Fibroblast of lung (primary cell): ENCODE measurements at places on chromosomes 16 and 17.
A peak's percentile ranks its signal among the peaks of the same experiment; 100 is the strongest.

DNA sequence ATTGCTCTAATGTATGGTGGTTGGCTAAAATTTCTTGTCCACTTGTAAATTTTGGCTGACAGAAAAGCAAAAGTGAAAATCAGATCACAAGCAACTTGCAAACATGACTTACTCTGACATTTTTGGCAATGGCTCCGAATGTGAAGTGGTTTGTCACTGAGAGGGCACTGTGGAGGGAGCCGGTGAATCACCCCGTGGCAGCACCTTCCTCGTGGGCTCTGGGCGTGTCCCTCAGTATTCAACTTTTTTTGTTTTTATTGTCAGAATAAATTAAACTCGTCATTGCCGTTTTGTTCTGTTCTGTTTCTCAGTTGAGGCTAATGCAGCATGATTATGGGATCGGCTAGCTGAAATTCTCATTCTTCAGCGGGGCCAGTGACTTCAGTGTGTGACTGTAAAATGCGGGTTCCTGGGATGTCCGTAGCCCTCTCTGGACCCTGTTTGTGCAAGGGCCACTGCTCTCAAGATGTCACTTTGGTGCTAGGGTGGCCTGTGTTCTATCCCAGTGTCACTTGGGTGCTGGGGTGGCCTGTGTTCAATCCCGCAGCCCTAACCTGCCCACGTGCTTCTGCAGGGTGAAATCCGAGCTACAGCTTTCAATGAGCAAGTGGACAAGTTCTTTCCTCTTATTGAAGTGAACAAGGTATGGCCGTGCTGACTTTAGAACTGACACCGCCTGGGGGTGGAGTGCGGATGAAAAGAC is 48.8 kb downstream of the RPA1 start:
- DNase-seq = peak; percentile 44

- peak; percentile 28 for DNase-seq
Observed at GRCh38 chr16:57637020-57637419, 8.6 kb downstream of the ADGRG1 start.

GRCh38 chr16:13397126-13397525 is 495.7 kb downstream of the SHISA9 start:
- no peak for DNase-seq

- DNase-seq = peak; percentile 84
Observed at GRCh38 chr17:78979780-78980623, at the start of gene LGALS3BP. LGALS3BP (minus strand) TSS chr17:78979923; CDS start chr17:78977191, 2,732 bp downstream.

DNA sequence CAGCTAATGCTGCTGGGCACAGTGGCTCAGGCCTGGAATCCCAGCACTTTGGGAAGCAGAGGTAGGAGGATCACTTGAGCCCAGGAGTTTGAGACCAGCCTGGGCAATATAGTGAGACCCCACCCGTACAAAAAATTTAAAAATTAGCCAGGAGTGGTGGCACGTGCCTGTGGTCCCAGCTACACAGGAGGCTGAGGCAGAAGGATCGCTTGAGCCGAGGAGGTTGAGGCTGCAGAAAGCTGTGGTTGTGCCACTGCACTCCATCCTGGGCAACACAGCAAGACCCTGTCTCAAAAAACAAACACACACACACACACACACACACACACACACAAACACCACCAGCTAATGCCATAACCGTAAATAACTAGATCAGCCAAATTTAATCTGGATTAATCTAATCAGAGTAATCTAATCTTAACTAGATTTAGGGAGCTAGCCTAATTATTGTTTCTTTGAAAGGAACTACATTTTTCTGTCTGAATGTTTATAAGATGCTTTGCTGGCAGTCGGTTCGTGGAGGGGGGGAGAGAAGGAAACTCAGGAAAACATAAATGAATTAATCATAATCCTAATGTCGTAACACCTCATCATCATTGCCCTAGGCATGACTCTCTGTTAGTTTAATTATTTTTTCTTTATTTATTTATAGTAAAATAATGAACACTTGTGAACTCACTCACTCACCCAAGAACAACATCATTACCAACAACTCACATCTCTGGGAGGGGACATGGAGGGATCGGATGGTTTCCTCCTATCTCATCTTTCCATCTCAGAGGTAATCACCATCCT is 12.5 kb upstream of the RBBP6 start:
- no peak for DNase-seq

DNA sequence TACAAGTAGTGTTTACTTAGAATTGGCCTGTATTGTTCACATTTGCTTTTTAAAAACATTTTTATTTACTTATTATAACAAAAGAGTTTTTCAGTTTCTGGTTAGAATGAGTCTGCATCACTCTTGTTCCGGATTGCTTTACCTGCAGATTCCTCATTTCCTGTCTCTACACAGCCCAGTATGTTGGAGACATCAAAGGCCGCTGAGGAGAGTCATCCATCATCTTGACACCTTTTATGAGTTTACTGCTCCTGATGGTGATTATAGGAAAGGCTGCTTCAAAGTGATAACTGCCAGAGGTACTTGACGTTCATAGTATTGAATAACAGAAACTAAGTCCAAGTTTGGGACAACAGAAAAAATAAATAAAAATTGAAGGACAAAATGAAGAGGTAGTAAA is 490.5 kb upstream of the CA10 start:
- no peak for DNase-seq

DNA sequence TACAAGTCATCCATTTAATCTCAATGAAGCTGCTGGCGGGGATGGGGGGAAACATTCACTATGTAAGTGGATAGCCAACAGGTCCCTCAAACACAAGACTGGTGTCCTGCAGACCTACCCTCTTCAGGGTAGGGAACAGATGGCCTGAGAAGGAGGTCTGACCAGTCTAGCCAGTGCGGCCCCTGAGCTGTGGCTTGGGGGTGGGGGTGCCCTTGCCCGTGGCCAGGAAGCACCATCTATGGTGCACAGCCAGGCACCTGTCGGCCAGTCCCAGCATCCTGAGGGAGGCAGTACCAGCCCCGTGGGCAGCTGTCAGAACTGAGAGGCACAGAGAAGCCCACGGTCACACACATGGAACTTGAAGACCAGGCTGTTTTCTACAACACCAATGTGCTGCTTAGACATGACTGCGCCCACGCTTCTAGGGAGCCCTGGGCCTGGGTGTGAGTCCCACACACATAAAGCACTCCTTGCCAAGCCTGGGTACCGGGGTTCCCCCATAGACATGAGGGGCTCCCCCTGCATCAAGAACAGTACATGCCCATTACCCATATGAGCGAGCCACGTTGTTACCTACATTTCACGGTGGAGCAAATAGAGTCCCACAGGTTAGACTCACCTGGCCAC is 40.9 kb downstream of the RMI2 start:
- DNase-seq = no peak

- no peak for DNase-seq
Observed at GRCh38 chr16:23324727-23325126, 22.6 kb downstream of the SCNN1B start.

DNA sequence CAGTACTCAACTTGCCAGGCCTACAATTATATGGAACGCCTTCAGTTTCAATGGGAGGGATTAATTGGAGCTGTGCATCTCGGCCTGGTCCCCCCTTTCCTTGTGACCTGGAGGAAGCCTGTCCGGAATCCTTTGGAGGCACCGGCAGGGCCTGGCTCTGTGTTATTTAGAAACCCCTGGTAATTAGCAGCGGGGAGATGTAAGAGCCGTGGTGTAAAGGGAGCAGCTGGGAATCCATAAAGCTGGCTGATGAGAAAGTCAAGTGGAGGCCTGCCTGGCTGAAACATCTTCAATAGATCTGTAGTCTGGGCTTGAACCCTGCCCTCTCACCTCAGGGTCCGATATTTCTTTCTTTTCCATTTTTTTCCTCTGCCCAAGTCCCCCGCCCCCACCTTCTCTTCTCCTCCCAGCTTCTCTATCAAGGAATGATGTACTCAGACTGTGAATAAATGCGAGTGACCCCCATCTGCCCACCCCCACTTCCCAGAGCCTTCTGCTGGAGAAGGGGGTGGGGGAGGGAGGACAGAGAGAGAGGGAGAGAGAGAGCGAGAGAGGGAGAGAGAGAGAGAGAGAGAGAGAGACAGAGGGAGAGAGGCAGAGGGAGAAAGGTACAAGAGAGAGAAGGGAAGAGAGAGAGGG is 495.5 kb upstream of the ZFHX3 start:
- no peak for DNase-seq

- no peak for DNase-seq
Observed at GRCh38 chr17:67245694-67246402, 852 bp upstream of the HELZ start.

- DNase-seq = no peak
Observed at GRCh38 chr17:77034677-77035424, 105.9 kb upstream of the SEC14L1 start.

DNA sequence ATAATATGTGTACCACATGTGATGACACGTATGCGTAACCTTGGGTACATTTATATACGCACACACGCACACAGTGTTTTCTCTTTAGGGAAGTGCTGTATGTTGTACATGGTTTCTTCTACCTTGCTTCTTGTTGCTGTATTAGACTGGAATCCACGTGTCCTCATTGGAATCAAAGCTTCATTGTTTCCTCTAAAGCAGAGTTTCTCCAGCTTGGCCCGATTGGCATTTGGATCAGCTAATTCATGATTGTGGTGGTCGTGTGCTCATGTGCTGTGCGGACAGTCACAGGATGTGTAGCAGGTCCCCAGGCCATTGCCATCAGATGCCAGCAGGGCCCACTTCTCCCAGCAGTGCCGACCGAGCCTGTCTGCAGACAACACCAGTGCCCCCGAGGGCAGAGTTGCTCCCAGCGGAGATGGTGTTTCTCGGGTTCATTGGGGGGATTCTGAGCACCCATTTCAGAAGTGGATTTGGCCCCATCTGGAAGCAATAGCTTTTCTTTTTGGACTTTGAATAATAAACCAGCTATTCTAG is 148.4 kb downstream of the RPTOR start:
- no peak for DNase-seq

DNA sequence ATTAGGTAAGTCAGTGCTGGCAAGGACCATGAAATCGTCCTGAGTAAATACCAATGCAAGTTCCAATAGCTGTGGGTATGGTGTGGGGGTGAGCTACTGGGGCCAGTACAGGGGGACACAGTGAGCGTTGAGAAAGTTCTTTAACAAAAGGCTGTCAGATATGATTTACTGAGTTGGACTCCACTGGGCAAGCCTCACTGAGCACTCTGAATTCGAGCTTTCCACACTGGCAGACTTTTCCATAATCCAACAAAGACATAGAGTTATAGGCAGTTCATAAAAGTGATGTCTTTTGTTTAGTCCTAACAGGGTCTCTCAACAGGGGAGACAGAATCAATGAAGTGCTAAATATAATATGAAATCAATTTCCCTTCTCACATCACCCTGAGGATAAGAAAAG is 489.0 kb downstream of the KCNJ2 start:
- no peak for DNase-seq

DNA sequence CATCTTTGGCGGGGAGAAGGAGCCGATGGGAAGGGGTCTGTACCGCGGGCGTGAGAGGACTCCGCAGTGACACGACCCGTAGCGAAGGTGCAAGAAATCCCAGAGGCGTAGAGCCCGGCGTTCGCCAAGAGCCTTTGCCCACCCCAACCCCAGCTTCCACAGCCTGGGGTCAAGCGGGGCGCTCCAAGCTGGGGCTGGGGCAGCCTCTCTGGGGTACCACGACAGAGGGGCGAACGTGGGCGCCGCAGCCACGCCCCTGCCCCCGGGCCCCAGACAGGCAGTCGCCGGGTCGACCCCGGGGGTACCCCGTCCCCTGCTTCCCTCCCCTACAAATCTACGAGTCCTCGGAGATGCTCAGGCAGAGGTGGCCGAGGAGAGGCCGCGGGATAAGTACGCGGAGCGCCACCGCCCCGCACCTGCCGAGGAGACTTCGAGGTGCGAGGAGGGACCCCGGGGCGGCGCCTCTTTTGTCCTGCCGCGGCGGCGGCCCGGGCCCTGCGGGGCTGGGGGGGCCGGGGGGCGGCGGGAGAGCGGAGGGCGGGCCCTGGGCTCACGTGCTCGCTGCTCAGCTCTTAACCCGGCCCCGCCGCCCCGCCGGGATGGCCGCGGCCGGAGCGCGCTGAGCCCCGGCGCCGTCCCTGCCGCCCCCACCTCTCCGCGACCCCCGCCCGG is at the start of gene ADAM11:
ADAM11 (plus strand) TSS at position 575 of the 672 bp plus-strand sequence. CDS start 212 bp downstream, outside the sequence.
- no peak for DNase-seq

- DNase-seq = peak; percentile 83
Observed at GRCh38 chr17:42405963-42406495, 17.0 kb downstream of the CAVIN1 start.

GRCh38 chr16:65828296-65828695 is 538.2 kb upstream of the CDH5 start:
- no peak for DNase-seq

- no peak for DNase-seq
Observed at GRCh38 chr17:36198831-36199465, 2.4 kb upstream of the CCL3L1 start.

DNA sequence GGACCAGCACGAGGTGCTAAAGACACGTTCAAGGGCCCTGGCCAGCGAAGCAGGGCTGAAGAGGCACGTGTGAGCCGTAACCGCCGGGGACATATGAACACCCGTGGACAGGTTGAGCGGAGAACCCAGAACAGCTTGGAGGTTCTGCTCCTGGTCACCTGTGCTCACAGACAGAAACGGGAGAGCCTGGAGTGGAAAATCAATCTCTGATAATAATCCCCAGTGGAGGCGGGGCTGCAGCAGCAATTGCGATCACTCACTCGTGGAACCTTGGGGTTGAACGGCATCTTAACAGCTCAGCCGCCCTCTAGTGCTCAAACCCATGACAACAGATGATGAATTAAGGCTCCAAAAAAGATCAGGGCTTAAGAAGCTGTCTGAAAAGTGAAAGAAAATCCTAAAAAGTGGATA is 25.6 kb downstream of the WIPI1 start:
- peak; percentile 38 for DNase-seq

- DNase-seq = no peak
Observed at GRCh38 chr17:74972107-74972972, at the start of gene HID1. HID1 (minus strand) TSS chr17:74972759; CDS start chr17:74972656, 103 bp downstream.

- DNase-seq = no peak
Observed at GRCh38 chr16:81633680-81634379, 145.3 kb upstream of the PLCG2 start.

GRCh38 chr16:75217389-75217851 is 1.4 kb upstream of the CTRB1 start:
- no peak for DNase-seq

DNA sequence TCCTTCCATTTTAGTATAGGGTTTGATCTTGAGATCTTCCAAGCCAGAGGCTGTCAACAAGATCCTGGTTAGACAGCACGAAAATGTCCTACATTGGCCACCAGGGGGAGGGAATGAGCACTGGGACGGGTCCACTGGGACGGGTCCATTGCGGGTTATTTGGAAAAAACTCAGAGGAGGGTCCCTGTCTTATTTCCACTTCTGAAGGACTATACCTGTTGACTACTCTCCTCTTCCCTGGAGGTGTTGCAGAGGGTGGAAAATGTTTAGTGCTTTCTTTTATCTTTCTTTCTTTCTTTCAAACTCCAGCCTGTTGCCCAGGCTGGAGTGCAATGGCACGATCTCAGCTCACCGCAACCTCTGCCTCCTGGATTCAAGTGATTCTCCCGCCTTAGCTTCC is 2.5 kb downstream of the TTLL6 start:
- DNase-seq = peak; percentile 11

DNA sequence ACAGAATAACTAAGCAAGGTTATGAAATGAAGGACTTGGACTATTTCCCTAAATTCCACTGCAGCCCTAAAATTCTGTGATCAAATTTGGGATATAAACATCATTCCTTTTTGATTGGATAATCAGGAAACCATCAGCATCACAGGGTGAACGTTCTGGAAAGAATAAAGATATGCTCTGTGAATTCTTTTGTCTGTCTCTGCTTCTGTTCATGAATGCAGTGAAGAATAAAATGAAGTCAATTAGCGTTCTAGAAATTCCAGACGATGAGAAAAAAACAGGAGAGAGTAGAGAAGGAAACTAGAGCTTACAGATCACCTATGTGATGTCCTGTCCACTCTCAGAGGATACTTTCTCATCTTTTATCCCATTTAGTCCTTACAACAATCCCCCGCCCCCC is 295.1 kb upstream of the SOX9 start:
- DNase-seq = peak; percentile 32
